ENCODE measurements at places on chromosomes 2 and 18.
A peak's percentile ranks its signal among the peaks of the same experiment; 100 is the strongest.

GRCh38 chr2:164868563-164869419, 27.2 kb upstream of the COBLL1 start:
- no peak for DNase-seq

- DNase-seq: no peak
Observed at GRCh38 chr2:136091899-136092298, 26.1 kb downstream of the CXCR4 start.

- no peak for DNase-seq
Observed at GRCh38 chr2:236026841-236027240, 141.3 kb downstream of the GBX2 start.

- DNase-seq: no peak
Observed at GRCh38 chr2:26325851-26326250, 20.1 kb upstream of the SELENOI start.

DNA sequence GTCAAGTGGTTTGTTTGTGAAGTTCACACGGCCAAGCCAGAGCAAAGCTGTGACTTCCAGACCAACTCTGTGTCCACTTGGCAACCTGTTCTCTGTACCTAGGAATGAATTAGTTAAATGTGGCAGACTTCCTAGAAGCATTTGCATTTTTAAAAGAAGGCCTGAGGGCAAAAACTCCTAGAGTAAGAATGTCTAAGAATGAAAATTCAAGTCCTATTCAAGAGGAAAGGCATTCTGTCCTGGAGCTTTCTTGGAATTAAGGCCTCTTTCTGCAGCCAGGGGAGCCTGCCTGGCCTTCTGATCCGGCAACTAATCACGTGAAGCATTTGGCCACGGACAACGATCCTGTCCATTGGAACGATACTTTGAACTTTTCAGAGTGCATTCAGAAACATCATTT, 155.0 kb downstream of the SETBP1 start:
- no peak for DNase-seq

- no peak for DNase-seq
Observed at GRCh38 chr2:8594731-8595427, 87.0 kb upstream of the ID2 start.

- DNase-seq: no peak
Observed at GRCh38 chr2:132374961-132375360, 41.6 kb upstream of the GPR39 start.

DNA sequence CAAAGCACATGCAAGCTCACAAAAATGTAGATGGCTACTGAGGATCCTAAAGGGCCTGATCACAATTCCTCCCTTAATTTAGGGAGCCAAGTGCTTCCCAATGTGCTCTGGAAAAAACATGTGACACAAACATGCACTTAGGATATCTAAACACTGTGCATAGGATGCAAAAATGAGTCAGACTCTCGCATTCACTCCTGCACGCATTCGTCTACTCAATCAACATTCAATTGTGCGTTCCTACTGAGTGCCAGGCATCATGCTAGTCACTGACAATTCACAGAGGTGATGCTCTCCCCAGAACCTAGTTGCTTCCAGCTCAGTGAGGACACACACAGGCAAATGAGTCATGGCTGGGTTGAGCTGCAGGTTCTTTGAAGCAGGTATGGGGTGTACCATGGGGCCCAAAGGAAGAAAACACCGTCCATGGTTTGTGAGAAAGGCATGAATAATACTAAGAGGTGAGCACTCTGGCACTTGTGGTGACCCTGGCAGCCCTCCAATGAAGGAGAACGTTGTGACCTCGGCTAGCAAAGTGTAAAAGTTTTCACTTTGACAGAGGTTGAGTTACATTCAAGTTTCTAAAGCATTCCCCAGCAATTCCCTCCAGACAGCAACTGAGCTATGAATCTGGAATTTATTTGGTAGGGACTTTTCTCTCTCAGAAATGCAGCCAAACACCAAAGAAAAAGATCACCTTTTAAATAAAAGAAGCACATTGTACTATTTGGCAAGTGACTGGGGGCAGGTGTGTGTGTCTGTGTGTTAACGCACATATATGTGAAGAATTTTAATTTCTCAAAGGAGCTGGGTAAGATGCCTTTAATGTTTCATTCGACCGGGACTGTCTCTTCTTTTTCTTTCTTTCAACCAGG, 173.3 kb downstream of the ALPK2 start:
- peak; percentile 10 for DNase-seq

GRCh38 chr2:188966079-188966571, 8.0 kb upstream of the COL3A1 start:
- DNase-seq: no peak

- peak; percentile 64 for DNase-seq
Observed at GRCh38 chr2:176001281-176001915, 669 bp downstream of the LNPK start.

GRCh38 chr2:216606551-216607276, 26.5 kb upstream of the IGFBP2 start:
- peak; percentile 90 for DNase-seq

DNA sequence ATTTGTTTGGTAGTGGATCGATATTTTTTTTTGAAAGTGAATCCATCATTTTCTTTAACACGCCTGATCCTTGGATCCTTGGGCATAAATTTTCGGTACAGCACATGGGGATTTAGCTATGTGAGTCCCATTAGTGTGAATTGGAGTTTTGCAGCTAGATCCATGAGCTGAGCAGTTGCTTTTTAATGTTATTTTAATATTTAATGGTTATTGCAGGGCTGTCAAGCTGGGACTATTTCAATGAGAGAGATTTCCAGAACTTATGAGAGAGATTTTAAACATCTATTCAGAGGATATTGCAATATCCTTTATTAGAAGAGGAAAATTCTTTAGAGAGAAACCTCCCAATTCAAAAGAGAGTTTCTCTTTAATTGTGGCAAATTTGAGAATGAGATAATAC, 35.6 kb upstream of the TCF4 start:
- no peak for DNase-seq

GRCh38 chr2:95296011-95296410, 1.1 kb upstream of the KCNIP3 start:
- no peak for DNase-seq
